ENCODE measurements at places on chromosomes 4 and X.

GRCh38 chr4:89347363-89348025, 39.9 kb upstream of the GPRIN3 start:
- no peak for DNase-seq

DNA sequence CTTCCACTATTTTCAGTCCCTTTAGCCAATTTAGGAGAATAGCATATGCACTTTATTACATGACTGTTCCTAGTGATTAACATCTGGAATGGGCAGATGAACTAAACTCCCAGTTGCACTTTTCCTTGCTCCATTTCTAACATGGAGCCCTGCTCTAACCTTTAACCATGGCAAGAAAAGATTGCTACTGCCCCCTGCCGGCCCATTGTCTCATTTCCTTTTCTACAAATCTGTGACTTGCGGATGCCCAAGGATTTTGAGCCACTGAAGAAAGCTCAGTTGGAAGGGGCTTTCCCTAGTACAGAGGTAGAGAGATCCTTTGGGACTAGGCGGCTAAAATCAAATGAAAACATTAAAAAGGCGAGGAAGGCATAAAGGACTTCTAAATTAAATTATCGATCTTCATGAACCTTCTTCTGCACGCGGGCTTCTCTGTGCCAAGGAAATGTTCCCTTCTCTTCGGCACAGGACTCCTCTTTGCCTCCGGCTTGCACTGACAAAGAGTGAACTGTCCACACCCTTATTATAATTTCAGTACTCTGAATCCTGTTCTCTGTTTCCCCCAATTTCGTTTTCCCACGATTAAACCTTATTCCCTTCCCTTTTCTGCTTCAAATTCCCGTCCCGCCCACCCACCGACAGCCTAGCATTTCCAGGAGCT, 577 bp upstream of the GLRA2 start:
- DNase-seq: peak; percentile 15

DNA sequence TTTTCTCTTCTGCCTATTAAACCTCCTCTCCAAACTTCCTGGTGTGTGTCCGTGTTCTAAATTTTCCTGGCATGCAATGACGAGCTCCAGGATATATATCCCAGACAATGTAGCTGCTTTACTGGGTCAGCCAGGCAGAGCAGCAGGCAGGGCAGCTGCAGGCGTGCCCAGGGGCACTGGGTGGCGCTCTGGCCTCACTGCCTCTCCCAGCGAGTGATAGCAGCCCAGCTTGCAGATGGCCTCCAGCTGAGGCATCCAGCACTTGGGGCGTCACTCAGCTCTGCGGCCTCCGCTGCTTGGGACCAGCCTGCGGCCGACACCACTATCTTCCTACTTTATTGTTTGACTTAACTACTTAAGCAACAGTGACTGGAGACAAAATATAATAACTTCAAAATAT, 23.0 kb upstream of the UBA6 start:
- DNase-seq: no peak

- DNase-seq: no peak
Measured at GRCh38 chr4:108429662-108430061, 190.7 kb upstream of the RPL34 start.

DNA sequence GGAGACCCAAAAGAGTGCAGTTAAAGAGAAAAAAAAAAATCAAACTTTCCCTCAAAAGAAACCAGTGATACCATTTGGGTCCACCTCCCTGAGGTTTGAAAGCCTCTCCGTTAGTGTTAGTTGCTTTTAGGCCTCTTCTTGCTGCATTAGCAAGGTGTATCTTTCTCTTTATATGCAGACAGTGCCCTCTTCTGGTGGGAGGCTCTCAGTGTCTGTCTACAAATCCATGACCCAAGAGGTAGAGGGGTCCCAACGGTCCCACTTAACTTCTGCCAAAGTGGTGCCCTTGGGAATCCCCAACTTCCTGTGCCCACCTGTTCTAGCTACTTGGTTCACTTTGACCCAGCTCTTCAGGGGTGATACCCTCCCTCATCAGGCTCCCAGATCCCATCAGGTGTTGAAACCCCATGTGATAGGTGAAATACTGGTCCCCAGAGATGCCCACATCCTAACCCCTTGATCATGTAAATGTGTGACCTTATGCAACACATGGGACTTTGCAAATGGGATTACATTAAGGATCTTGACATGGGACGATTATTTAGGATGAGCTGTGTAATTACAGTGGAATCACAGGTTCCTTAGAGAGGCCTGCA, 63.7 kb upstream of the CD99 start:
- DNase-seq: peak; percentile 67

DNA sequence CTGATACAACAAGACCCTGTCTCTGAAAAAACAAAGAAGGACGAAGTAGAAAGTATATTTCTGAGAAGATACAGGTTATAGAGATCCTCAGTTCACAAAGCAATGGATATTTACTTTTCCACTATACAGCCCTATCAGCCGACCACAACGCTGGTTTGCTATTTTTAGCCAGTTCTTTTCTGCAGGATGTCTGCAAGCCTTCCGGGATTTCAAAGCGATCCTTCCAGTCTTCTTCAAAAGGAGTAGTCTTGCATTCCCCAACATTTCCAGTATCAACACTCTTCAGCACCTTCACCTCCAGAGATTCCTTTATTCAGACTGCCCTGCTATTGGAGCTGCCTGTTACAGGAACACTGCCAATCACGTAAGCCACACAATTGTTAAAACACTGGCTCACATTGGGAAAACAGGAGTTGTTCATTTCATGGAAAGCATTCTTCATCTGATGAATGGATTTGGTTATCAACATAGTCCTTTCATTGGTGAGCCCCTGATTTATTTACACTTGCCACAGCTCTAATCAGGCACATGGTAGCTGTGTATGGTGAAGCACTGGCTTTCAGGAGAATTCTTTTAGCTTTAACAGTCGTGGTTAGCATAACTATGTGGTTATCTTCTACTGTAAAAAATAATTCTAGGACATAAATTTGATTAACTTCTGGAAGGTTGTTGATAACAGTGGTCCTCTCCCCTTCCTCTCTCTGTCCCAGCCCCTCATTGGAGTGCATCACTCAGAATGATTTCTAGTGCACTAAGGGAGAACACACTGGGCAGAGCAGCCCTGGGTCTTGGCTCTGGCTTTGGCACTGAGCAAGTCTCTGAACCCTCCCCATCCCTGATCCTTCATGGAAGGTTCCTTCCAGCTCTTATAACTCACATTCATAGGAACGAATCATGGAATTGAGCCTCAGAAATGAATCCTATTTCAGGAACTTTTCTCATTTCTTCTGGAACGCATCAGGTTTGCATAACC, 109.9 kb upstream of the SORBS2 start:
- DNase-seq: no peak

DNA sequence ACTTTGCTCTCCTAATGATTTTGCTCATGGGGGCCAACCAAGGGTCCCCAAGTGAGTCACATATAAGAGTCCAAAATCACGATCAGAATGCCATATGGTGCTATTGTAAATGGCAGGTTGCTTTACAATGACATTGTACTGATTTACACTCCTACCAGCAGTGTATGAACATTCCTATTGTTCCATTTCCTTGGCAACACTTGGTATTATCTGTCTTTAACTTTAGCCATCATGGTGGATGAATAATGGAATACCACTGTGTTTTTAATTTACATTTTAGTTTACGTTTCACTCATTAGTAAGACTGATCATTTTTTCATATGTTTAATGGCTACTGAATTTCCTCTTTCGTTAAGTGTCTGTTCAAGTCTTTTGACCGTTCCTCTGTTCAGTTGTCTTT, 96.5 kb downstream of the NYX start:
- no peak for DNase-seq

DNA sequence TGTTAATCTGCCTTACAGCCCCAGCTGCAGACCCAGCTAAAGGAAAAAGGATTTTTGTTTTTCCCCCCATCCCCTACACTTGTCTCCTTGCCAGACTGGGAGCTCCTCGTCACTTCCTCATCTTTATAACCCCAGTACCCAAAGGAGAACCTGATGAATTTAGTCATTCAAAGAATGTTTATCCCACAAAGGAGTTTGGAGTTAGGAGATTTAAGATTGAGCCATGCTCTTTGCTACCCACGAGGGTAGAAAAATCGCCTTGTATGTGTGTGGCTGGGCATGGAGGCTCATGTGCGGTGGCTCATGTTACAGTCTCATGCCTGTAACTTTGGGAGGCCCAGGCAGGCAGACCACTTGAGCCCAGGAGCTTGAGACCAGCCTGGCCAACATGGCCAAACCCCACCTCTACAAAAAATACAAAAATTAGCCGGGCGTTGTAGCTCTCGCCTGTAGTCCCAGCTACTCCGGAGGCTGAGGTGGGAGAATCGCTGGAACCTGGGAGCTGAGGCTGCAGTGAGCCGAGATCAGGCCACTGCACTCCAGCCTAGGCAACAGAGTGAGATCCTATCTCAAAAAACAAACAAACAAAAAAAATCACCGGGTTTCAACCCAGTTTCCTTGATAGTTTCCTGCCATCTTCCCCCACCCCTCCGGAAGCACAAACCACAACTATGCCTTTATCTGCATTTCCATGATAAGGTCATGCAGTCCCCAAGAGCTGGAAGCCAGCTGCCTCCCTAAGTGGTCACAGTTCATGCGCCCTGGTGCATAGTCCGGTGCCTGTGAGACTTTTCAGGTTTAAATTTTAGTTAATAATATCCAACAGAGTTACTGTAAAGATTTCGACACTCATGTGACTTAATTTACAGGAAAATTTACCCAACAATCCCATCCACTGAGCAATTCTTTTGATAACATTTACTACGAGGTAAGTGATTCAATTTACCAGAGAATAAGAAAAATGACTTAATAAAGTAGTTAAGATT, 1.5 kb downstream of the CFAP97 start:
- DNase-seq: peak; percentile 19

DNA sequence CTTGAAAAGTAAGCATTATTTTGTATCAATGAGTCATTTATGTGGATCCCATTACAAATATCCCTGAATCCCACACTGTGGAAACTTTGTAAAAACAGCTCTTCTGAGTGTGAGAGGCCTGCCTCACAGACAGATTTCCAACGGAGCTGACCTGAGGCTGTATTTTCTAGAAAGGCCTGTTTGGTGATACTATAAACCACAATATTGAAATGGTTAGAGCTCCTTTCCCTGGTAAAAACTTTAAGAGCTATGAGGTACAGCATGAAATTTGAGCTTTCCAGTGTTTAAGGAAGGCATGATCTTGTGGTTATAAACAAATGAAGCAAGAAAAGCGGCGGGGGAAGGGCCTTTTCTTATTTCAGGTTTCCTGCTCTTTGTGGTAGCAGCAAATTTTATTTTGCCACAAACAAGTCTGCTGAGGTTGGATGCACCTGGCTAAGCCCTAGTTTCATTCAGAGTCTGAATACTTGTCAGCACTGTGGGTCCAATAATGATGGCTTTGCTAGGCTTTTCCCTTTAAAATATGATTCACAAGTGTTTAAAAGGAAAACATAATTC, 86.8 kb upstream of the ETNPPL start:
- no peak for DNase-seq

GRCh38 chr4:185721190-185722028, 90.6 kb downstream of the SORBS2 start:
- DNase-seq: no peak

- DNase-seq: no peak
Measured at GRCh38 chr4:24930151-24930550, 17.3 kb upstream of the CCDC149 start.

DNA sequence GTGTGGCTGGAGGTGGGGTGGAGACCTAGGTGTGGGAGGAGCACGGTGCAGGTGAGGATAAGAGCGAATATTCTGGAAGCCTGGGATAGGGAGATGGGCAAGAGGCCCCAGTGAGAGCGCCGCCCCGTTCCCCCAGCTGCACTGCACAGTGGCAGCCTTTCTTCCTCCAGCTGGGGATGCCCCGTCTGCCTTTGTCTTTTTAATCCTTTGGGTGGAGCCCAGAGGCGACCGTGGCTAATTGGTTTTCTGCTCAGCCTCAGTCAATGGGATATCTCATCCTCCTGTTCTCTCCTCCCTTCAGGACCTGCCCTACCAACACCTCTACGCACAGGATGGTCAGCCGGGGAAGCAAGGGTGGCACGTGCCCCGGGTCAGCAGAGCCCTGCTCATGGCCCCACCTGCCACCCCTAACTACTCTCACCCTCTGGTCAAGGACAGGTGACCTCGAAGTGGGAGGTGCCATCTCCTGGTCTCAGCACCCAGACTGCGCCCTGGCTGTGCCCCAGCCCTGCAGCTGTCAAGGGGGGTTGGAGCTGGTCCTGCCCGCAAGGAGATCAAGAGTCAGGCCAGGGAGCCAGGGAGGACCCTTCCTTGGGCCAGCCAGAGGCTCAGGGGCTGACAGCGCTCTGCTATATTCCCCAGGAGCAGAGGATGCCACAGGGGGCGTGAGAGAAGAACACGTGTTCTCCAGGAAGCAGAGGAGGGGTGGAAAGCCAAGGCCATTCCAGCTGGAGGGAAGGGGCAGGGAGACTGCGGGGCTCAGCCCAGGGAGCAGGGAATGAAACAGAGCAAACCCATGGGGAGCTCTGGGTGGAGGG, 64.0 kb downstream of the ADRA2C start:
- no peak for DNase-seq

DNA sequence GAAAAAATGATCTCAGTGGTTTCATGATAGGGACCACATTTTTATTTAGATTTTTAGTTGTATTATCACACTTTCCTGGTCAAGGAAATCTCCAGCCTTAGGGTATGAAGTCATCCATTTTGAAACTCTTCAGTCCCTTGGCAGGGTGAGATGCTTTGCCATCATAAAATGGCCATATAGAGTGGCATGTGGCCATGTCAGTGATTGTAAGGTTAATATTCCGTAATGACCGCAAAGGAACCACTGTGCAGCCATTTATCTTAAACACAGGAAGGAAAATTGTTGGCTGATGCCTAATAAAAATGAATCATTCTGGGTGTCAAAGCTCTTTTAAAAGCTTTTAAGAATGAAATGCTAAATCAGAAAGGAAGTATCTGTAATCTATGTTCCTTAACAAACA, 35.6 kb downstream of the COMMD8 start:
- no peak for DNase-seq

DNA sequence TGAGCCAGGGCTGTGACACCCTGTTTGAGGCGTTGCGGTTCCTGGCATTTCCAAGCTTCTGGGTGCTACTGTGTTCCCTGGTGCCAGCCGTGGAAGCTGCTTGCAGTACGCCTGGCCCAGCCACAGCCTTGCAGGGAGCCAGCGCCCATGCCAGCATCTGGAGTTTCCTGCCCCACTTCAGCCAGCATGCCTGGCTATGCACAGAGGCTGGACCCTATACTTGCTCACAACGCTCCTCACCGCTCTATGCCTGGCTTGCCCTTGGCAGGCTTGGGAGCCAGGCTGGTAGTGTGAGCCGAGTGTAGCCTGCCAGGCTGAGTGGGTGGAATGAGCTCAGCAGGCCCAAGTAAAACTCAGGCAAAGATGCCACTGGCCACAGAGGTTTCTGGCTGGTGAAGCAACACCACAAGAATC, 22.4 kb downstream of the PRRG1 start:
- DNase-seq: no peak

- no peak for DNase-seq
Measured at GRCh38 chr4:128310266-128310697, 22.7 kb upstream of the PGRMC2 start.

GRCh38 chr4:78247536-78248285, 190.6 kb downstream of the FRAS1 start:
- no peak for DNase-seq

DNA sequence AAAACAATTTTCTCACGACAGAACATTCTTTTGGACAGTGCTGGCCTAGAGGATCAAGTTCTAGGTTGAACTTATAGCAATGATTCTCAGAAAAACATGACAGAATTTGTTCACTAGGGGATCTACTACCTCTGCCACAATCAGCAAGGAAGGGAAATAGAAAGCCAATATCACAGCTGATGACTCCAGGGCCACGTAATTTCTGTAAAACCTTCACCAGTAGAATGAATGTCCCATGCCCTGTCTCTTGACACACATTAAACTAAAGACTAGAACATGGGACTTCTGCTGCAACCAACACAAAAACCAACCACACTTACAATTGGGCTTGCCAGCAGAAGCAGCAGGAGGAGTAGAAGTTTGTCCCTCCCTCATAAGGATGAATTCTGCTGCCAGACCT, 86.0 kb upstream of the NPFFR2 start:
- no peak for DNase-seq
